ENCODE measurements at places on chromosomes 12 and 14.

GRCh38 chr12:17335487-17335886 is 729.5 kb upstream of the LMO3 start:
- no peak for DNase-seq

- DNase-seq = no peak
These were observed 41.6 kb downstream of the SCN8A start for GRCh38 chr12:51632623-51633022.

DNA sequence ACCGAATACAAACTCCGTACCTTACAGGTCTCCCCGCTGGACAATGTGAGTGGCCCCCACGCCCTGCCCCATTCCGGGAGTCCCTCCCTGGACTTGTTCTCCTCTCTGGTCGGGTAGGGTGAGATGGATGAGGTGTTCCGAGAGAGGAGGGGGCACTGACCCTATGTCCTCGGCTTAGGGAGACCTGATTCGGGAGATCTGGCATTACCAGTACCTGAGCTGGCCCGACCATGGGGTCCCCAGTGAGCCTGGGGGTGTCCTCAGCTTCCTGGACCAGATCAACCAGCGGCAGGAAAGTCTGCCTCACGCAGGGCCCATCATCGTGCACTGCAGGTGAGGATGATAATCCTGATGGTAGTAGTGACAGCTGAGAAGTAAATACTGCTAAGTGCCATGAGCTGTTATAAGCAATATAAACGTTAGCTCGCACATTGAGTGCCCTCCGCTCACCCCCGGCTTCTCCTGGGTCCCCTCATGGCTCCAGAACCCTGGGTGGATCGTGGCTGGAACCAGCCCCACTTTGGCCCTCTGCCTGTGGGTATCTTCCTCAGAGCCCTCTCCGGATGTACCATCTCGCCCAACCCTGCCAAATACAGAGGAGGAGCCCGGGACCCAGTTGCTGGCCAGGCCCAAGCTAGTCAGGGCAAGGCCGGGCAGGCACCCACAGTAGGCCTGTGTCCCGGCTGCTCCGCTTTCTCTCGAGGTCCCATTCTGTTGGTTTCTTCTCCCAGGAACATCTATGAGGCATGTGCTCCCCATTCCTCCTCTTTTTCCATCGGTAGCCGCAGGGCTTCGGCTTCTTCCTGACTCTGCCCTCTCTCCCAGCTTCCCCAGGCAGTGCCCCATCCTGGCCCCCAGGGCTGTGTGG is 6.8 kb downstream of the PTPN6 start:
- DNase-seq = no peak

- no peak for DNase-seq
These were observed 27.1 kb downstream of the DEGS2 start for GRCh38 chr14:100132161-100132902.

- no peak for DNase-seq
These were observed 14.9 kb downstream of the ASPG start for GRCh38 chr14:104100171-104101085.

All from NCI-H524 treated with DMSO at 0.1 percent for 48 hours (cell line).